ENCODE measurements at places on chromosomes 11 and 22.

GRCh38 chr11:43997022-43997660, 50.6 kb upstream of the ACCSL start:
- no peak for DNase-seq

- peak; percentile 32 for DNase-seq
These were observed 20.2 kb downstream of the LIF start for GRCh38 chr22:30226192-30226832.

DNA sequence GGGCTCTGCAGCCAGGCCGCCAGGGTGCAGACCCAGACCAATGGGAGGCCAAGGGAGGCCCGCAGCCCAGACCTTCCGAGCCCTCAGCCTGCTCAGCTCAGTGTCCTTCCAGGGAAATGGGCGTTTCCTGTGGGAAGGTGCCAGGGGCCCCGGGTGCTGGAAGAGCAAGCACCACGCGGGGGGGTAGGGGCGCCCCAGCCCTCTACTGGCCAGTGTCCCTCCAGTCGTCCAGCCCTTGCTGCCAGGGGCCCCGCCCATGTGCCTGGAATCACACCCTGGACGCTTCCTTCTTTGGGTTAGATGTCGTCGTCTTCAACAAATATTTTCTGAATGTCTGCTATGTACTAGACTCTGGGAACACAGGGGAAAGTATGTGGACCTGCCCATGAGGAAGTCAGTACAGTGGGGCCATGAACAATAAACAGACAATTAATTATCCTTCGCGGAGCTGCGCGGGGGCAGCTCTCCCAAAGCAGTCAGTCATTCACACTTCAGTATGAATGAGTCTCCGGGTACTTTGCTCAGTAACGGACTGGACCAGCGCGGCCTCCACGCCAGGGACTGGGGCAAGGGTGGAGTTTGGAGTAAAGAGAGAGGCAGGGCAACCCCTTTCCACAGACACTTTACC, 60.2 kb downstream of the CDKN1C start:
- peak; percentile 90 for DNase-seq

DNA sequence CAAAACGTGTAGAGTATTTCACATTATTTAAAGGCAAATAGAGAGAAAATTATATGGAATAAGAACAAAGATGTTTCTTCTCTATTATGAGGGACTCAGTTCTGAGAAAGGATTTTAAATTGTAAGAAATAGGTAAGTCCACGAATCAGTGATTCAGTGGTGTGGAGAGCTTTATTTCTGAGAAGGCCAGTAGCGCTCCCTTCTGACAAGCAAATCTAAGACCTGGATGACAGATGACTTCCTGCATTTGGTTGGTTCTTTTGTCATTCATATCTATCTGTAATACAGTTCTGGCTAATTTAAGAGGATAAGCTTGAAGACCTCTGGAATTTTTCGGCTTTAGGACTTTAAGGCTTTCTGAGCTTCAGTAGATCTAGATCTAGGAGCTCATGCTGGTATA, 7.0 kb downstream of the CD3E start:
- no peak for DNase-seq

- DNase-seq, result peak; percentile 83
These were observed 210.0 kb downstream of the KIRREL3 start for GRCh38 chr11:126790550-126791081.

DNA sequence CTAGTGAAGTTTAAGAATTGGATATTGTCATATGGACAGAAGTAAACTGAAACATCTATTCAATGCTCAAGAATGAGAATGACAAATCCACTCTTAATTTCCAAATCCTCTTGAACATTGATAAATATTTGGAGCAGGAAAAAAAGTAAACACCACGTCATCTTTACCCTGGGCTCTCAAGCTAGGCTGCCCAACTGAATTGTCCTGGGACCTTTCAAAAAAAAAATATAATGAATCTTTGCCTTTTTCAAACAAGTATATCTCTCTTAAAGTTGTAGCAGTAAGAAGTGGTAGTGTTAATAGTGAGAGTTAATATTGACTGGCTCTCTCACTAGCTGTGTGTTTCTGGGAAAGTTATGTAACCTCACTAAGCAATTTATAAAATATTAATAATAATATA, 374.3 kb downstream of the LRRC4C start:
- DNase-seq, result no peak

DNA sequence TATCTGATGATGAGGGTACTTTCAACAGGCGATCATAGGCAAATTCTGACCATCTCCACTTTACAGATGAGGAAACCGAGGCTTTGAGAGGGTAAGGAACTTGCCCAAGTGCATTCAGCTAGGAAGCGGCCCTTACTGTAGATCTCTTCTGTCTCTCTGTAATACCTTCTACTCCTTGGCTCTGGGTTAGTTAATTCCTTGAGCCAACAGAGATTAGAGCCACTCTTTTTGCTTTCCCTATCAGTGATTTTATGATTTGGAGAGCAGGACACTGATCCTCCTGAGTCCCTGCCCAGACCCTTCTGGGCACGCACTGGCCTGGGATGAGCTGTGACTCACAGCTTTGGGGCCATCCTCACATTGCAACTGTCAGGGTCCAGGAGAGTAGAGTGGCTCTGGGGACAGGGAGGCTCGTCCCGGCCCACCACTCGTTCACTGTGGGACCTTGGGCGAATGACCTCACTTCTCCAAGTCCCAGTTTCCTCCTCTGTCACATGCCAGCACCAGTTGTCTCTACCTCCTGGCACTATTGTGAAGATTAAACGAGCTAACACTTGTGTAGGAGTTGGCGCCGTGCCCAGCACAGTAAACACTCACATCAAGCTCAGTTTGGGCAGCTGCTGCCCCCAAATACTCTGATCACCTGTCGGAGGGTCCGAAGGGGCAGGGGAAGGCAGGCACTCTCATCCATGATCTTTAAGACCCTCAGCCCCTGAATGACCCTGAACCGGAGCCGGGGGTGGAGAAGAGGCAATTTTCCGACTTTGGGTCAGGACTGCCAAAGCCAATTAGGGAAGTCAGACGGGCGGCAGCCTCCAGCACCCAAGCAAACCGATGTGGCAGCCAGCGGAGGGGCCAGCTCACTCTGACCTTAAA, 235.0 kb downstream of the MIAT start:
- DNase-seq, result peak; percentile 65

GRCh38 chr11:17591293-17591692, 44.2 kb downstream of the OTOG start:
- DNase-seq, result no peak

GRCh38 chr11:90849312-90849711, 626.5 kb upstream of the CHORDC1 start:
- DNase-seq, result no peak

GRCh38 chr11:36131721-36132397, 157.4 kb downstream of the COMMD9 start:
- DNase-seq, result peak; percentile 68
